K562 (cell line): ENCODE measurements at places on chromosomes 3 and 15.

DNA sequence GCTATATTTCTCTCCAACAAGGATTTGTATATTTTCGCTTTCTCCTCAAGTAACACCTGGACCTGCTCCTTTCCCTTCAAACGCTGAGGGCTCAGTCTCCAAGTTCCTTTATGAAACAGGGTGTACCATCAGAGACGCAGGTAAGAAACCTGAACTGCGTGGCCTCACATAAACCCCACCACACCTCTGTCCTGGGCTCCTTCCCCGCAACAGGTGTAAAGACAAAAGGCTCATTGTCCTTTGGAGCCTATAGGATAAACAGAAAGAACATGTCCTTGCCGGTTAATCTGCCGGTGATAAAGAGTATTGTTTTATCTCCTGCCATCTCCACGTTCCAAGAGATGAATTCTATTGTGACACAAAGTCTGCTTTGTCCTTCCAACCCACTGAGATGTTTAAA, 111.8 kb upstream of the ADAMTS9 start:
- no peak for DNase-seq

GRCh38 chr3:4409415-4409814, 57.7 kb downstream of the SUMF1 start:
- peak; percentile 44 for DNase-seq

DNA sequence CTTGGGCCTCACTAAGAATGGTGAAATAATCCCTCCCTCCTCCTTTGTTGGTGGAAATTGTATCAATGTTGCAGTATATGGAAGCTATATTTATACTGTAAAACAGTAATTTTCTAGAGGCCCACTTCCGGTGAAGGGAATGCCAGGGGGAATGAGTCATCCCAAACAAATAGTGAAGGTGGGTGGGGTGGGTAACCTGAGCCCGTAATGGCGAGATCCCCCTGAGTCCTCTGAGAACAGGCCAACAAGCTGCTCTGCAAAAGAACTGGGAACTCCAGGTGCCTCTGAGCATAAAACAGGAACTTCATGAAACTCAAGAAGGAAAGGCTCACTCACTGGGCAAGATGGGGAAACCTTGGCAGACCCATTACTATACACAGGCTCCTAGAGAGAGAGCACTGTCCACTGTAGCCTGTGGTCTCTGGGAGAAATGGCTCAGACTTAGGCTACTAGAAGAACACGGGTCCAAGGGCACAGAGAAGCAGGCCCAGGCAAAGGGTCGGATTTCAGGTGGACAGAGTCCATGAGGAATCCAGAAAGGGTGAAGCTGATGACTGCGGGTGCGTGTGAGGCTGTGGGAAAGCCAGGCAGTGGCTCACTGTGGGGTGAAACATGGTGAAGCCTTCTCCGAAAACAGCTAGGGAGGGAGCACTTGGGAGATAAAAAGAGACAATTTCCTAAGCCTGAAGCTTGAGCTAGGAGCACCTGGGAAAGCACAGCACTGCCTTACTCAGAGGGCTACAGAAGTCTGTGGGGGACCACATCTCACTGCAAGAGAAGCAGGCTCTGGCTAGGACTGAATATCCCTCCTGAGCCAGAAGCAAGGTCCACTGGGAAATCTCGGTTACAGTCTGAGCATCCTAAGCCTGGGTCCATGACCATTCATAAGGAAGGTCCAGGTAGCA, 19.8 kb downstream of the LARP6 start:
- no peak for DNase-seq

- DNase-seq, result no peak
Measured at GRCh38 chr15:20348900-20349773, 192.5 kb downstream of the GOLGA6L6 start.

DNA sequence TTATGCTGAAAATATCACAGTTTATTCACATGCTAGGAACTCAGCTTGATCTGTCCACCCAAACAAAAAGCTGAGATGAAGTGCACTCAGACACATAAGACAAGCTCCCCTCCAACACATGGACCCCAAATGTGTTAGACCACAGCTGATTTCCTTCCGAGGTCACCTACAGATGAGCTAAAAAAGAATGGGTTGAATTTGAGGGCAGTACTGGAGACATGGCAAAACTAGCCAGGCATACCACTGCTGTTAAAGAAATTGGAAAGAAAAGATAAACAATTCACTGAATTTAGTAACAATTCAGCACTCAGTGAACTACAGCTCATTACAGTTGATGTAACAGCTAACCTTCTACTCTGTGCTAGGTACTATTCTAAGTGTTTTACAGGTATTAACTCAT, 15.5 kb downstream of the PARP9 start:
- DNase-seq, result no peak
